ENCODE measurements at places on chromosomes 5 and 9. TPM values are rescaled to one million over a fixed set of nuclear protein-coding genes. Genes with fewer than 3 reads are reported as not detected.

The FCN2 gene
- polyA plus RNA-seq, result 0.52 TPM

The NTRK2 gene
- polyA plus RNA-seq, result 114 TPM

DNA sequence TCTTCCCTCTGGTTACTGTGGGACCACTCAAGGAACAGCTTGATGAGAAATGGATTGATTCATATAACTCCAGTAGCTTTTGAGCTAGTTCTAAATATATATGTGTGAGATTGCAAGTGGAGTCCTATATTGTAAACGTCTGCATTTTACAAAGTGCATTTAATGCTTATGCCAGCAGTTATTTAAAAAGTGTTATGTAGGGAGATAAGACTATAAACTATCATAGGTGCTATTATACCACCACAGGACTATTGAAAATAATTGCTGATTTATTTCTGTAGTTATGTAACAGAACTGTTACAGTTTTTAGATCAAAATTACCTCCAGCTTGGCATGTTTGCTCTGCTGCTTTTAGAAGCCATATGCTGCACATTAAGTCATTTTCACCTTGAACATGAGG, 36.2 kb downstream of the PTCD2 start:
- DNase-seq, result no peak

The SPATA31A6 gene
- polyA plus RNA-seq, result not detected

GRCh38 chr9:123238365-123238764, 30.0 kb downstream of the STRBP start:
- no peak for DNase-seq

DNA sequence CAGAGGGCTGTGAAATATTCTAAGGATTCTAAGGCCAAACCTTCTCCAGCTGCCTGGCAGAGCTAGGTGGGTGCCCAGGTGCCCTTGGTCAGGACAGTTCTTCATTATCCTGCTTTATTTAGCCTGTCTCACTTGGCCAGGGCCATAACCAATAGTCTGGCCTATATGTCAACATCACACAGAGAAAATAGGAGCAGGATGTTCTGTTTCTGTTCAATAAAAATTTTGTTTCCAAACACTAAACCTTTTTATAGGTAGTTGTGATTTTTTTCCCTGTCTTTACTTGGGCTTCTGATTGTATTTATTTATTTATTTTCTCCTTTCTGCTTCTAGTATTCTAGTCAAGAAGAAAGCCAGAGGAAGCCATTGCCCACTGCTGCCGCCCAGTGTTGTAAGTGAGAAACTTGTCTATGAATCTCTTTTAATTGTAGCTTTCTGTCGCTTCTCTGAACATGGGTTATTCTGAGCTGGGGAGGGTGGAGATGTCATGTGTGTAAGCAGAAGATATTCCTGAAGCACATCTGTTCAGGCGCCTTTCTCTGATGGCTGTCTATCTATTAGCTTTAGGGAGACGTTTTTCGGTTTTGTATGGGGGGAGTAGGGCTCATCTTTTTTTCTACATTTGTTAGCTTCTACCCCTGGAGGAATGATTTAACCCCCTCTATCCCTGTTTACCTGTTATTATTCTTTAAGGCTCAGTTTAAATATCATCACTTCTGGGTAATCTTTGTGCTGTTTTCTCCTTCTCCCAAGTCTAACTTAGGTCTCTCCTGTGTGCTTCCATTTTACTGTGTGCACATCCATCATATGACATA, 97.1 kb downstream of the UNC13B start:
- peak; percentile 66 for DNase-seq

- no peak for DNase-seq
Observed at GRCh38 chr5:163535290-163535689, 29.9 kb downstream of the MAT2B start.

The TRPM3 gene
- 12.4 TPM for polyA plus RNA-seq

The ARID3C gene
- not detected for polyA plus RNA-seq

The PLEKHG4B gene
- 11.0 TPM for polyA plus RNA-seq

The AK8 gene
- polyA plus RNA-seq, result 4.2 TPM

DNA sequence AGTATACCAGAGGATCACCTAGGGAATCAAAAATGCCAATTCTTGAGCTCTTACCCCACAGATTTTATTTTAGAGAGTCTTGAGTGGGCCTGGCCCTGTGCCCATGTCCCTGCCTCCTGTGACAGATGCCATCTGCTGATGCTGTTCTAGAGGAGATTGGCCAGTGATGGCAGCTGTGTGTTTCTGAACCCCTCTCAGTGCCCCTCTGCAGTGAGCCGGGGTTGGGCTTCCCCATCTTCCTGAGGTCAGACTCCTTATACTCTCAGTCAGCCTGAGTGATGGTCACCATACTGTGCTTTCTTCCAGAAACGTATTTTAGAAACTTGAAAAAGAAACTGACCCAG, 6.1 kb downstream of the PTCD2 start:
- DNase-seq, result no peak

The GPRIN1 gene
- polyA plus RNA-seq, result 2.3 TPM

DNA sequence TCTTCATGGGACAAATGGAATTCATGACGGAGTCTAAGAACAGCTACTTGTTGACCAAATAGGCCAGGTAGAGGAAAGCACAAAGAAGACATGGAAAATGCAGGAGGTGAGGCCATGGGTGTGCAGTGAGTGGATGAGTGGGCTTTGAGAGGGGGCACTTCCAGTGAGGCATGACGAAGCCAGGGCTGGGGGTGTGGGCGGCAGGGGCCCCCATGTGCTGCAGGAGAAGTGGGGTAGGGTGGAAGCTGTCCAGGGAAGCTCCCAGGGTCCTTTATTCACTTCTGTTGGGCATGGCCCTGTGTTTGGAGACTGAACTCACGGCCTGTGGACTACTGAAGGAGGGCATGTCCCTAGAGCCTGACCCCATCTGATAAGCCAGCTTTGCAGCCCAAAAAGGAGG, 127.6 kb upstream of the SLC25A48 start:
- no peak for DNase-seq

The CEP120 gene
- 23.5 TPM for polyA plus RNA-seq

DNA sequence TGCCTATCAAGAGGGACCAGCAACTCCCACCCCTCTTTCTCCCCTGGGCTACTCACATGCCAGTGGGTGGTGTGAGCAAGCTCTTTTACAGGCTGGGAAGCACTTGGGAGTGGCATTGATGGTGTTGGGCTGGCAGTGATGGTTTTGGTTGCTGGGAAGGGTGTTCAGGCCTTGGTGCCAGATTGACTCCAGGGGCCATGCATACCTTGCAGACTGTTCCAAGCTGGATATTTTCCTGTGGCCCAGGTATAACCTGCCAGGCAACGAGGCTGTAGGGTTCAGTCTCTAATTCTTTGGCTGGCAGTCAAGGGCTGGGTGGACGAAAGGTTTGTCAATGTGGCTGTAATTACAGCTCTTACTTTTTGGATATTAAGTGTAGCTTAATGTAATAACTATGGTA, 177.3 kb downstream of the MACROH2A1 start:
- no peak for DNase-seq

DNA sequence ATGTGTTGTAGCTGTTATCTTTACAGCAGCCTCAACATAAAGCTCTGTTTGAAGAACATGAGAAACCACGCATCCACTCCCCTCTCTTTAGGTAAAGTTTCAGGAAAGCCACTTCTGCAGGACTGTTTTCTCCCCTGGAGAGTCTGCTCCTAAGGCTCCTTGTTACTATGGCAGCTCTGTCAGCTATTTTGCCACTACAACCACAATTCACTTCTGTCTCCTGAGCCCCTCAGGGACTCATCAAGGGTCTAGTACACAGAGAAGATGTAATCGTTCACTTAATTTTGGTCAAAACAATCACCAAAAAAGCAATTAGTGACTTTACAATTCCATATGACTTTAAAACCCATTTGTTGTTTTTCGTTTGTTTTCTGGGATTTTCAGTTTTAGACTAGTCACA, 157.7 kb downstream of the FBN2 start:
- DNase-seq, result no peak

The SLCO4C1 gene
- polyA plus RNA-seq, result 29.1 TPM

- no peak for DNase-seq
Observed at GRCh38 chr9:89667726-89668125, 62.9 kb downstream of the GADD45G start.

The SEMA4D gene
- 49.1 TPM for polyA plus RNA-seq

- DNase-seq, result no peak
Observed at GRCh38 chr5:131381021-131381420, 117.2 kb downstream of the CDC42SE2 start.

The ENHO gene
- 1.4 TPM for polyA plus RNA-seq

The GRXCR2 gene
- polyA plus RNA-seq, result not detected

- DNase-seq, result no peak
Observed at GRCh38 chr5:171975262-171975876, 31.1 kb downstream of the FBXW11 start.

DNA sequence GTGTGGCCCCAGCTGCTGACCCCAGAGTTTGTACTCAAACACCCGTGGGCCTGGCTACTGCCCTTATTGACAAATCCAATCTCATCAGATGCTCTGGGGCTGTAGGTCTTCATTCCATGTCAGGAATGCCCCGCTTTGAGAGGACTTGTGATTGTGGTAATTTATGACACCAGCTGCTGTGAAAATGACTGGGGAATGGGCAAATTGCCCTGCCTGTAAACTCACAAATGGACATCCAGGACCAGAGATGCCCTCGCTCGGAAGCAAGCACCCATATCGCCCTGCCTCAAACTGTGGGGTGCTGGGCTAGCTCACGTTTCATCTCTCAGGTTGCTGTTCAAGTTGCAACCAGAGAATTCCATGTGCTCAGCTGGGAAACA, 225.9 kb upstream of the MAP3K1 start:
- DNase-seq, result no peak

GRCh38 chr5:149471406-149472183, 79.6 kb downstream of the CSNK1A1 start:
- no peak for DNase-seq

GRCh38 chr5:6638236-6638635, 5.0 kb downstream of the SRD5A1 start:
- DNase-seq, result no peak

- no peak for DNase-seq
Observed at GRCh38 chr9:72205513-72205912, 56.3 kb downstream of the GDA start.

- no peak for DNase-seq
Observed at GRCh38 chr5:175837171-175837699, 34.1 kb upstream of the CPLX2 start.

GRCh38 chr9:7103771-7104170, 346.0 kb downstream of the KDM4C start:
- DNase-seq, result no peak

- DNase-seq, result peak; percentile 52
Observed at GRCh38 chr9:121743441-121744001, 92.1 kb downstream of the DAB2IP start.

GRCh38 chr9:21174671-21175070, 8.2 kb upstream of the IFNA21 start:
- no peak for DNase-seq

GRCh38 chr5:149143470-149143869, 2.2 kb downstream of the ABLIM3 start:
- no peak for DNase-seq

The MCTP1 gene
- 7.1 TPM for polyA plus RNA-seq

Data from renal cortex interstitium (tissue), 15 donors.